ENCODE measurements at places on chromosomes 16 and 17. TPM values are rescaled to one million over a fixed set of nuclear protein-coding genes. Genes with fewer than 3 reads are reported as not detected.
A peak's percentile ranks its signal among the peaks of the same experiment; 100 is the strongest.

- no peak for DNase-seq
Observed at GRCh38 chr16:20878682-20879147, 21.4 kb downstream of the DCUN1D3 start.

- DNase-seq, result no peak
Observed at GRCh38 chr16:13039526-13039925, 138.1 kb downstream of the SHISA9 start.

- no peak for DNase-seq
Observed at GRCh38 chr16:9870962-9871361, 311.3 kb downstream of the GRIN2A start.

DNA sequence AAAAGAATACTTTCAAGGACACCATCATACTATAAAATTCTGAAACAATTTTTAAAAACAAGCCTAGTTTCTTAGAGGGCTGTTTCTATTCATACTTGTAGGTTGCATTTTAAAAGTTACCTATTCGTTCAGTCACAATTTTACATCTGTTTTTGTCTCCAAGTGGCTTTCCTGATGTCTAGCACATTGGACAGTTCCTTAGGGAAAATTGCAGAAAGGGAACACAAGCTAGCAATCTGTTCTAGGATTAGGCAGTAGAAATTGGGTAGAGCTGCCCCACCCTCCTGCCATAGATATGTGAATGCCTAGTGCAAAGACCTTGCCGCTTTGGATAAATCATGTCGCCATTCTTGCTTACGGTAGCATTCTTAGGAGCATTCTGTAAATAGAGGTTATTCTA lies 358.9 kb downstream of the RBFOX1 start:
- DNase-seq, result no peak

DNA sequence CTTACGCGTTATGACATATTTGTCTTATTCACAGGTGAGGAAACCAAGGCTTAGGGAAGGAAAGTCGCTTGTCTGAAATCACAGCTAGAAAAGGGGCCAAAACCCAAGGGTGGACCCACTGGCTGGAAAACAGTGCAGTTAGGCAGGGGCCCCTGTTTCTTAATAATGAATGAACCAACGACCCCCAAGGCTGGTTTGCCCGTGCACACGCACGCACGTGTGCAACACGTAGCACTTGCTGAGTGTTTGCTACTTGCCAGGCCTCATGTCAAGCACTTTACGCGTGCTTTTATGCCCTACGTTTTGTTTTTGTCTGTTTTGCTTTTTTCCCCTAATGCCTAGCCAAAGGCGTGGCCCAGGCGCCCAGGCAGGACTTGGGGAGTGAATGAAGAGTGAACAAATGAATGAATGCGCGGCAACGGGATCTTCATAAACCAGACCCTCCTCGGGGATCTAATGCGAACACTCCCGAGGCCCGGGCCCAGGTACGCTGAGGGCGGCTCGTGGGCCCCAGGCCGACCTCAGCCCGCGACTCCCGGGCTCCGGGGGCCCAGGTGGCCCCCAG lies 571 bp upstream of the USP10 start:
- no peak for DNase-seq

CCL8 gene
- total RNA-seq, result 0.35 TPM

DNA sequence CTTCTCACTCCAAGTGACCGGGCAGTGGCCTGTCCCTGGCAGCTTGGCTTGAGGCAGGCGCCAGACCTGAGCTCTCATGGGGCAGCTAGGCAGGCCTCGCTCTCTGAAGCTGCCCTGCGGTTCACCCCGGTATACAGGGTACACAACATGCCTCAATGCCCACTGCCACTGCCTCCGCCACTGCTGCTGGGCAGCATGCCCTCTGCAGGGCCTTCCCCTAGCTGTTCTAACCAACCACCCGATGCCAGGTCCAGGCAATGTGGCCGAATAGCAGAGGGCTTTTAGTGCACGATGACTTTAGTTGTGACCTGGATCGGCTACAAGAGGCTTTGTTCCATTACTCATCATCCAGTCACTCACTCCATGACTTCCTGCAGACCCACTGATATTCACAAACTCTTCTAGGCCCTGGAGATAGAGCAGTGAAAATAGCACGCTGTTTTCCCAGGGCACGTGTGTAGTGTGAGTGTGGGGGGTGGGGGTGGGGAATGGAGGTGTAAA lies 19.7 kb downstream of the CDC42EP4 start:
- peak; percentile 68 for DNase-seq

- no peak for DNase-seq
Observed at GRCh38 chr16:74275711-74276110, 20.9 kb upstream of the PSMD7 start.

GRCh38 chr16:76294396-76295214 lies 17.4 kb downstream of the CNTNAP4 start:
- no peak for DNase-seq

- DNase-seq, result no peak
Observed at GRCh38 chr16:84751241-84751640, 51.4 kb downstream of the USP10 start.

MILR1 gene
- 5.0 TPM for total RNA-seq

GRCh38 chr17:78658281-78658785 lies 81.1 kb upstream of the DNAH17 start:
- no peak for DNase-seq

VMO1 gene
- total RNA-seq, result 1.1 TPM

GRCh38 chr17:66445229-66445628 lies 142.8 kb downstream of the PRKCA start:
- DNase-seq, result no peak

DNA sequence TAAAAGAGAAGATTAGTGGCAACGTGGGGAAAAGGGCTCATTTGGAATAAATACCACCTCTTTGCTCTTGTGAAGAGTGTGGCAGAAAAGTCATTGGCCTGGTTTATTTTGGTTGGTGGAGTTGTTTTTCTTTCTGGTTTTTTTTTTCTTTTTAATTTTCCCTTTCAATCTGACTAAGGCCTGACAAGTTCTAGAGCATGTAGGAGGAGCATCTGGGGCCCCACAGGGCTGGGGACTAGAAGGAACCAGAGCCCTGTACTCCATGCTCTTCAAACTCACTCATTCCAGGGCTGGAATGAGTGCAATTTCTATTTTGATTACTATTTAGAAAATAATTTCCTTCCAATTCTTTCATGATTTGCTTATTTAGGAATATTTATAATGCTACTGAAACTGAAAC lies 13.3 kb downstream of the IRX5 start:
- no peak for DNase-seq

RABEP1 gene
- total RNA-seq, result 43.1 TPM

DNA sequence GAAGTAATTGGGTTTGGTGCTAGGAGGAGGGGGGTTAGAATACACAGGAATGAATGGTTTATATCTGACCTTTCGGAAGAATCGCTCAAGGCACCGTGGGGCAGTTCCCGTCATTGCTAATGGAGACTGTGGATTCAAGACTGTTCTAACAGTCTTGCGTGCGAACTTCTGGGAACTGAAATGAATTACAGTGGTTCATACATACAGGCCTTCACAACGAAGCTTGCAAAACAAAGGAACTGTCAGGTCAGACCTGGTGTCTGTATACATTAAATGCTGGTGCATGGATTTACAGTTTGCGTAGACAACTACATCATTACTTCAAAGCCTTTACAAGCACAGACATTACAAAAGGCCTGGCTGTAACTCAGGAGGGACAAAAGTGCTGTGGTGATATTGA lies 983.9 kb downstream of the CDH11 start:
- no peak for DNase-seq

- DNase-seq, result no peak
Observed at GRCh38 chr17:46949291-46950174, 26.6 kb downstream of the GOSR2 start.

ATP2A1 gene
- 0.27 TPM for total RNA-seq

RNF222 gene
- not detected for total RNA-seq

GRCh38 chr16:87196231-87196630 lies 121.0 kb downstream of the C16orf95 start:
- DNase-seq, result no peak

GRIN2C gene
- 38.8 TPM for total RNA-seq

DNA sequence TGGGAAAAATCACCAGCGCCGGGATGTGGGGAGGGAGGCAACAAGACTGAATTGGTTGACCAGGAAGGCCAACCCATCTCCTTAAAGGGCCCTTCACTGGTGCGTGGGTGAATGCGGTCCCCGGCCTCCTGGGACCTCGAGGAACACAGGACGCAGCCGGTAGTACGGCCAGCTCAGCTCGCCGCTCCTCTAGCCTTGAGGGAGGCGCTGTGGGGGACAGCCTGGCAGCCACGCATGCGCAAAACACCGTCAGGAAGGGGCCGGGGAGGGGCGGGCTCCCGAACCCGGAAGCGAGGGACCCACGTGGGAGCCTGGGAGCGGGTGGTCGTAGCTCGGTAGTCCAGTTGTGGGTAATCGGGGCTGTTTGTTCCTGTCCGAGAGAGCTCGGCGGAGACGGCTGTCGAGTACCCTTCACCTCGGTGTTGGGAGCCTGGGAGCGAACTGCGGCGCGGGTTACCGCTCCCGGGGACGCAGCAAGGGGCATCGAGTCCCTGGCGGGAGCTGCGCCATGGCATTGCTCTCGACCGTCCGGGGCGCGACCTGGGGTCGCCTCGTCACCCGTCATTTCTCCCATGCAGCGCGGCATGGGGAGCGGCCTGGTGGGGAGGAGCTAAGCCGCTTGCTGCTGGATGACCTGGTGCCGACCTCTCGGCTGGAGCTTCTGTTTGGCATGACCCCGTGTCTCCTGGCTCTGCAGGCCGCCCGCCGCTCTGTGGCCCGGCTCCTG lies at the start of gene MRM1:
Gene MRM1 (plus strand): TSS at position 281 of the 727 bp plus-strand sequence. CDS start 228 bp downstream, at position 509.
- DNase-seq, result peak; percentile 95

DNA sequence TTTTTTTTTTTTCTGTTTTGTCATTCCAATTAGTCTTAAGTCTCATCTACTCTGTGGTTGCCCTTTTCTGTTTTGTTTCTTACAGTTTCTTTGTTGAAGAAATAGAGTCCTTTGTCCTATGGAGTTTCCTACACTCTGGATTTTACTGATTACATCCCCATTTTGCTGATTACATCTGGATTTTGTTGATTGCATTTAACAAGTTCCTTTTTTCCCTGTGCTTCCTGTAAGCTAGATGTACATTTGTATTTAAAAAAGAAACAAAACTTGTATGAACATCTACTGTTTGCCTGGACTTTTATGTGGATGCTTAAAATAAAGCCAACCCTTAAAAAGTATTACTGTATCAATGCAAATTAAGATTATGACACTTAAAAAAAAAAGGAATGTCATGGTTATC lies 147.6 kb downstream of the CHD9 start:
- no peak for DNase-seq

DNA sequence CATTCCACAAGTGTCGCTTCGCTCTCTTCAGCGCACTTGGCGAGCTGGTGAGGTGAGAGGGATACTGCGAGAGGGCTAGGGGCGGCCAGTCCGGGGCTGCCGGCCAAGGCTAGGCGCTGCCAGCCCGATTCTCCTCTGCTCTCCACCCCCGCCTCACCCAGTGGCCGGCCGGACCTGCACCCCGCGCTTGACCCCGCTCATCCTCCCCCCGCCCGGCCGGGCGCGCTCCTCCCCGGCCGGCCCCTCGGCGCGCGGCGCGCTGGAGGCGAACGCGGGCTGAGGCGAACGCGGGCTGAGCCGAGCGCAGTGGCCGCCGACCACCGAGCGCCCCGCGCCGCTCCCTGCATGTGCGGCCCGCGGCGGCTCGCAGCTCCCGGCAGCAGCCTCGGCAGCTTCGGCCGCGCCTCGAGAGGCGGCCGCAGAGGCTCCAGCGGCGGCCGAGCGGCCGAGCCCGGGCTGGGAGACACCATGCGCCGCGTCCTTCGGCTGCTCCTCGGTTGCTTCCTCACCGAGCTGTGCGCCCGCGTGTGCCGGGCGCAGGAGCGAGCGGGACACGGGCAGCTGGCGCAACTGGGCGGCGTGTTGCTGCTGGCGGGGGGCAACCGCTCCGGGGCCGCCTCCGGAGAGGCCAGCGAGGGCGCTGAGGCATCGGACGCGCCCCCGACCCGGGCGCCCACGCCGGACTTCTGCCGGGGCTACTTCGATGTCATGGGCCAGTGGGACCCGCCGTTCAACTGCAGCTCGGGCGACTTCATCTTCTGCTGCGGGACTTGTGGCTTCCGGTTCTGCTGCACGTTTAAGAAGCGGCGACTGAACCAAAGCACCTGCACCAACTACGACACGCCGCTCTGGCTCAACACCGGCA lies at the start of gene SHISA9:
Gene SHISA9 (plus strand): TSS at position 2 of the 865 bp plus-strand sequence.
- no peak for DNase-seq

DNA sequence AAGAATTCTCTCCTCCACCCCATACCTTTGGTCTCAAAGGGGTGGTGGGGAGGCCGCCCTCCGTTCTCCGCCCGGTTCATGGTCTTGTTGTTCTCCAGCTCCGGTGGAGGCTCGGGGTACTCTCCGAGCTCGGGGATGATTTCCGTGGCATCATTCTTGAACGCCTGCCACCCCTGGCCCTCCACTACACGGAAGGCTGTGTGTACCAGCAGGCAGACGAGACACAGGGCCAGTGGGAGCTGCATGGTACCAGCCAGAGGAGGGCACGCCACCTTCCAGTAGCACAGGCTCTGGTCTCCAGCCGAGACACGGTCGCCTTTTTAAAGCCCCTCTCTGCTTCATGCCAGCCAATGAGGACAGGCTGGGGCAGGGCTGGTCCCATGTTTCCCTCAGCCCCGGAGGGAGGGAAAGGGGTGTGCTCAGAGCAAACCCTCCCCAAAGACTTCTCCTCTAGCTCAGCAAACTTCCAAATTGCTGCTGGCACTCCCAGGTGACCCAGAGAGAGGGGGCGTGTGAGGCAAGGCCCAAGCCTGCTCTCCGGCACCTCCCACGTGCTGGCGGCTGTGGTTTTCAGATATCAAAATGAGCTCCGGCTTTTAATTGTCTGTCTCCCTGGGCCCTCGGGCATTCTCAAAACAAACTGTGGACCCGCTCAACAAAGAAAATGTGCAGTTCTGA lies at the start of gene SOST:
Gene SOST (minus strand): TSS at position 295 of the 678 bp plus-strand sequence. CDS start 50 bp downstream, at position 245.
- no peak for DNase-seq

DNA sequence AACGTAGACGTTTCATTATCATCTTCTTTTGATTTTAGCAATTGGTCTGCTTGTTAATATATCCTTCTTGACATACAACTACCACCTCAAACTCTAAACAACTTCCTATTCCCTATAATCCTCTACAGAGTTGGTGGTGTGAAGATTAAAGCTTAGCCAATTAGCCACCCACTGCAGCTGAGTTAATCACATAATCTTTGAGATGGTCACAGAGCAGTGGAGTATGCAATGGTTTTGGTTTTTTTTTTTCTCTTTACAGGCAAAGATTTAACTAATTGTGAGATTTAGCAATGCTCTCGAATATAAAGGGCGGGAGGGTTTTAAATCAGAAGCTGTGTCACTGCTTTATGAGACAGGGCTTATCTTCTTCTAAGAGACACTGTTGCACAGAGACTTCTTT lies 37.0 kb downstream of the STX8 start:
- DNase-seq, result no peak
